ENCODE measurements at places on chromosomes 2 and 18.

DNA sequence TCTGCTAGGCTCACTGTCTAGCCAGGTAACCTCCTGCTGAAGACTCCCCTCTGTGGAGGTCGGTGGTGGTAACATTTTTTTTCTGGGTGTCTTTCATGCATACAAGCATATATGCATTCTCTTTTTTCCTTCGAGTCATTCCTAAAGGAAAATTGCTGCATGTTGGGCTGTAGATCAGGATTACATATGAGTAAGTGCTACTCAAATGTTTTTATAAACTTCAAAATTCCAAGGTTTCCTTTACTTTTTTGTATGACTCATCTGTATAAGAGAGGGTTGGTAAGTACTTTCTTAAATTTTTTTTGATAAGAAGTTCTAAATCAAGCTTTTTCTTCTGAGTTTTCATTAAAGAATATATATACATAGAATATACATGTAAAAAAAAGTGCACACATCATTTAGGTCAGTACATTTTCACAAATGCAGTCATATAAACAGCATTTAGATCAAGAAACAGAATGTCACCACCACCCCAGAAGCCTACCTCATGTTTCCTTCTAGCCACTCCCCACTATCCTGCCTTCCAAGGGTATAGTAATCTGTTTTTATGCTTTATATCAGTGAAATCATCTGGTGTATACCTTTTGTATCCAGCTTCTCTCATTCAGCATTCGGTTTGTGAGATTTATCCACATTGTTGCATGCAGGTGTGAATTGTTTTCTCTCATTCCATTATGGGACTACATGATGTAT lies 128.0 kb upstream of the MAP3K20 start:
- no peak for DNase-seq

DNA sequence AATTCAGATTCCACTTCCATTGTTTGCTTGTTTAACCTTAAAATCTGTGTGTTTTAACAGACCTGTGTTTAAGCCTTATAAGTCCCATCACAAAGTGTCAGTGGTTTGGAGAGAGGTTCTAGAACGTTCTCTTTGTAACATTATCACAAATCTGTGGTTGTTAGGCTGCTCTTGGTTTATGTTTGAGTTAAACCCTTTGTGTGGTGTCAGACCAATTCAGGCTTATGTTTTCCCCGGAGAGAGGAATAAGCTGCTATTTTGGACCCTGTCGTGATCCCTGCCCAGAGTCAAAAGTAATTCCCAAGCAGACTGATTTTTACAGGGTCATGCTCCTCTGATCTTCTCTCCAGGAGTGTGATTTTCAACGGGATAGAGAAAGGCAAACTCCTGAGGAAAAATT lies 43.8 kb upstream of the LTBP1 start:
- no peak for DNase-seq

GRCh38 chr2:71471276-71471675 lies 17.9 kb downstream of the DYSF start:
- DNase-seq: no peak

DNA sequence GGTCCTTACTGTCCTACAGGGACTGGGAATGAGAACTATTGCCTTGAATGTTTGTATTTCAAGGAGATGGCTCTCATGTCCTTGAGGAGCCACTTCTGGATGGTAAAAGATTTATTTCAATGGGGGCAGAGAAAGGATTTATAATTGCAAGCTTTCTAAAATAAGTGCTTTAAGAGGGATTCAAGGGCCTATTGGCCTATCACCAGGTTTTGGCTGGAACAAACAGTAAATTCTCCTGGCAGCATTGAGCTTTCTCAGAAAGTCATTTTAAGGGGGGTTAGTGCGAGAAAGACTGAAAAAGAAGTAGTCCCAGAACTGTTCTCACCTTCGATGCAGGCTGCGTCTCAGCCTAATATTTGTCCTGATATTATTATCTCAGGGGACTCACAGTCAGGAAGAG lies 29.8 kb downstream of the DPP10 start:
- no peak for DNase-seq

- DNase-seq: no peak
Measured at GRCh38 chr2:105181282-105181681, 60.3 kb upstream of the GPR45 start.

GRCh38 chr2:101341901-101342624 lies 33.6 kb upstream of the RNF149 start:
- DNase-seq: no peak

DNA sequence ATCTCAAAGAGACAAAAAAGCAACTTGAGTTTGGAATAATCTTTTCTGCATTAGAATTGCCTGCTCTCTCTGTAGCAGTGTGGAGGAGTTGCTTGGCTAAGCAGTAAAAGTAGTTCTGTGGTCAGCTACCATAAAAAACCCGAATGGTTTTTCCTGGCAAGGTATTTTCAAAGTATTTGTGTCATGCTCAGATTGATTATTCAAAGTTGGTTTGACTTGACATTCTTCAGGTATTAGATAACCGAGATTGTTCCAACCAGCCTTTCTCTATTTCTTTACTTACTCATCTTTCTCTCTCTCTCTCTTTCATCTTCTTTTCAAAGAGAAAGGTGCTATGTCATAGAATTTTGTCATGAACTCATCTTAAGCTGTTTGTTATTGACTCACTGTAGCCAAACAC lies 404.9 kb downstream of the CPS1 start:
- DNase-seq: no peak

DNA sequence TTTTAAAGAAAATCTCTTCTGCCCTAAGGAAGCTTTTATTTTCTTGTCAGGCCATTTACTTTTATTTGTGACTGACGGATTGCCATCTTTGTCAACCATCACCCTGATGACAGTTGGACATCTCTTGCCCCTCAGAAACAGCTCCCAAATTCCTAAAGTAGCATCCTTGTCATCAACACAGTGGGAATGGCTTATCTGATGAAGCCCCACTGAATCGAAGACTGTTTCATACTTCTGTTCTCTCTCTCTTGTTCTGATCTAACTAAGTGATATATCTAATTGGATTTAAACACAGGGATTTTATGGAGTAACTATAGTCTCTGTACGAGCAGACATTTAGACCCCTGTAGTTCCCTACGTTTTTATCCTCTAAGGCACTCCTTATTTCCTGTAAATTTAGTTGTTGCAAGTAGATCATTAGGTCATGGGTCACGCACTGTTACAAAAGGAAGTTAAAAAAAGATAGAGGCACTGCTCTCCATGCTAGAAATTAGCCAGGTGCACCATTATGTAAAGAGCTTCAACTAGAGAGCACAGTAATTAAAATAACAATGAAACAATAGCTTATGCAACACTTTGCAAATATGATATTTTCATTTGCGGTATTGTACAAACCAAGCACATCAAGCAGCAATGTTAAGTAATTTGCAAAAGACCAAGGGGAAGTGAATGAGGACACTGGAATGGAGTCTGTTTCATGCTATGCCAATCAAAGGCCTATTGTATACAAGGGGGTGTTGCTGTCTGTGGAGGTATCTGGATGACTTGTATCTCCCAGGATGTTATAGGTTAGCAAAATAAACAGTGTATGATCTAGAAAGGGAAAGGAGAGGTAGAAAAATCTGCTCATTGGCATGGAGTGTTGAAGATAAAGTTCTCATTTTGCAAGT lies 284.7 kb downstream of the LRRTM1 start:
- no peak for DNase-seq

- no peak for DNase-seq
Measured at GRCh38 chr2:134846213-134846612, 7.8 kb downstream of the ACMSD start.

DNA sequence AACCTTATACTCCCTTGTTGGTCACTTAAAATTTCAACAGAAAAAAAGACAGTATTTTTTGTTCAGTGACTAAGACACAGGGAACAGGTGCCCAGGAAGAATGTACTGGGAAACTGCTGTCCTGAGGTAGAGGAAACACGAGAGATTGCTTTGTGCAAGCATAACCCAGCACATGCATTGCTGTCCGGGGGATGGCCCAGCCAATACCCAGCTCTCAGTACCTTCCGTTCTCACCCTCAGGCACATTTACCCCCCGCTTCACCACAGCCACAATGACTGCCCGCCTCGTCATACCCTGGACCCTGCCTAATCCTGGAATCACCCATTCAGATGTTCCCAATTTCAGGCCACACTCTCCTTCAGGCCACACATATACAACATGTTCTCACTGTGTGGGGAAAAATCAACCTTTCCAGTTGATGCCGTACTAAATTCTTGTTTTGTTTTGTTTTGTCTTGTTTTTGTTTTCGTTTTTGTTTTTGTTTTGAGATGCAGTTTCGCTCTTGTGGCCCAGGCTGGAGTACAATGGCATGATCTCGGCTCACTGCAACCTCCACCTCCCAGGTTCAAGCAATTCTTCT lies 140.7 kb downstream of the ESCO1 start:
- no peak for DNase-seq

GRCh38 chr2:100412881-100413321 lies 4.6 kb downstream of the CHST10 start:
- no peak for DNase-seq

- no peak for DNase-seq
Measured at GRCh38 chr2:167144179-167144898, 256.1 kb downstream of the XIRP2 start.

DNA sequence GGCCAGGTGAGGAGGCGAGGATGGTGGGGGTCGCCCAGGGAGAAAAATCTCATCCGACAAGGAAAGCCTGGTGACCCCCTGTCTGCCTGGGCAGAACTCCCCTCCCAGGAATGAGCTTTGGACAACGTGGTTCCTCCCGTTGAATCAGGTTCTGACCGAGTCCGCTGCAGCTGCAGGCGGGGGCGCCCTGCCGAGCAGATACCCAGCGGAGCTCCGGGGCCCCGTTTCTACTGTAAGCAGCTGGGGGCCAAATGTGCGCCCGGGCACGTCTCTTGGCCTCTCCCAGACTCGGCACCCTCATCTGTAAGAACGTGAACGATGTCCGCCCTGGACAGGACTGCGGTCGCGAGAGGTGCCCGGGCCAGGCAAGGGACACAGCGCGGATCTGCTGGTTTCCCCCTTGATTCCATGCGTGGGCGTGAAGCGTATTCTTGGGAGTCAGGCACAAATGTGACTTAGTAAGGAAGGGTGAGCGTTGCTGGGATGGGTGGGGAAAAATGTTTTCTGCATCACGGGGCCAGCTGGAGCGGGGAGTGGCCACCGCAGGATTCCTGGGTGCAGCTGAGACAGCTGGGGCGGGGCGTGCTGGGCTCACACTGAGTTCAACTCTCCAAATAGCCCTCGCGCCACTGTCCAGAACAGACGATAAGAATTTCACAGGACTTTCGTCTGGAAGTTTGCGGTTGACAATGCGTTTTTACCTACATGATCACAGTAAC lies 20.2 kb upstream of the TUBB6 start:
- DNase-seq: no peak

GRCh38 chr2:58042486-58042970 lies 4.1 kb upstream of the VRK2 start:
- DNase-seq: no peak

DNA sequence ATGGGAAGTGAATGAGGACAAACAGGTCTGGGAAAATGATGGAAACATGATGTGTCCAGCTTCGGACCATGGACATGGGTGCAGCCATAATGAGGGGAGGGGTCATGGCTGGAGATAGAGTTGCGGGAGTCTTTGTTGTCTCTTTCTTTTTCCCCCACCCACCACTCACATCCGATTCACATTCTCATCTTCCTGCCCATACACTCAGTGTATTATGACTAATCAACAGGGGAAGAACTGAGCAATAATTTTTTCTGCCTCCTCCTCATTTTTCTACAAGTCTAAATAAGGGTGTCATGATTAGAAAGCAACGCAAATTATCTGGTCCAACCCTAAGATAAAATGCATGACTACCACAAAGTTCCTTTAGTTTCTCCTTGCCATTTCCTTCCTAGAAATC lies 5.7 kb upstream of the SERPINB2 start:
- no peak for DNase-seq

- DNase-seq: no peak
Measured at GRCh38 chr18:39793609-39794008, 2161.4 kb upstream of the PIK3C3 start.

GRCh38 chr2:157345647-157346389 lies 20.2 kb upstream of the ERMN start:
- DNase-seq: no peak

DNA sequence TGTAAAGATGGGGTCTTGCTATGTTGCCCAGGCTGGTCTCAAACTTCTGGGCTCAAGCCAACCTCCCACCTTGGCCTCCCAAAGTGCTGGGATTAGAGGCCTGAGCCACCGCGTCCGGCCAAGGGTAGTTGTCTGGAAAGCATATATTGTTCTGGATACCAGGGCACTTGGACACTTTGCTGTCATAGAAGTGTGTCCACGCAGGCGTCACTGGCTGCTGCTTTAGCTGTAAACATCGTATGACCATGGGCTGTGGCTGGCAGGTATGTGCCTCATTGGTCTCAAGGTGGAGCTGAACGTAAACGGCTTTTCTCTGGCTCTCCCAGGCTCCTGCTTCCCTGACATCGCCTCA lies 3.2 kb upstream of the GPR35 start:
- DNase-seq: no peak

DNA sequence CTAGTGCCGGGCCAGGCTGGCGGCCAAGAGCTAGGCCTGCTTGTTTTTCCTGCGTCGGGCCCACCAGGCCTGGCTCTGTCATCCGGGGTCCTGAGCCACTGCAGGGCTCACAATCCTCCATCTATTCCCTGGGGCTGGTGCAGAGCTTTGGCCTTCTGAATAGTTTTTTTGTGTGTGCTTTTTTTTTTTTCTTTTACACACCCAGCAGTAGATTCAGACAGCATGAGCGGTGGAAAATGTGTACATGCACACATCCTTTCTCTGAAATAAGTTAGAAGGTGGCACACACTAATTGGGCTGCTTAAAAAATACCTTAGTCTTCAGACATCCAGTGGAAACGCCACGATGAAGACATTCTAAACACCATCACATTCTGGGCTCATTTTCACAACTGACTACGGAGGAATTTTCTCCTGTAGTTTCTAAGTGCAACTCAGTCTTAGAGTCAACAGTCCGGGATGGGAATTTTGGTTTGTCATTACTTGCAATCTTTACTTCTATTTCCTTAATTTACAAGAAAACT lies 6.1 kb downstream of the ZFP36L2 start:
- DNase-seq: no peak

- no peak for DNase-seq
Measured at GRCh38 chr2:188079196-188079595, 212.5 kb upstream of the GULP1 start.

GRCh38 chr18:35526495-35527059 lies 28.8 kb upstream of the INO80C start:
- DNase-seq: no peak

- no peak for DNase-seq
Measured at GRCh38 chr2:164438490-164439205, 182.6 kb downstream of the GRB14 start.

Data from cortex of kidney (tissue), 1 donor.